ENCODE measurements at places on chromosomes 6 and 20.

DNA sequence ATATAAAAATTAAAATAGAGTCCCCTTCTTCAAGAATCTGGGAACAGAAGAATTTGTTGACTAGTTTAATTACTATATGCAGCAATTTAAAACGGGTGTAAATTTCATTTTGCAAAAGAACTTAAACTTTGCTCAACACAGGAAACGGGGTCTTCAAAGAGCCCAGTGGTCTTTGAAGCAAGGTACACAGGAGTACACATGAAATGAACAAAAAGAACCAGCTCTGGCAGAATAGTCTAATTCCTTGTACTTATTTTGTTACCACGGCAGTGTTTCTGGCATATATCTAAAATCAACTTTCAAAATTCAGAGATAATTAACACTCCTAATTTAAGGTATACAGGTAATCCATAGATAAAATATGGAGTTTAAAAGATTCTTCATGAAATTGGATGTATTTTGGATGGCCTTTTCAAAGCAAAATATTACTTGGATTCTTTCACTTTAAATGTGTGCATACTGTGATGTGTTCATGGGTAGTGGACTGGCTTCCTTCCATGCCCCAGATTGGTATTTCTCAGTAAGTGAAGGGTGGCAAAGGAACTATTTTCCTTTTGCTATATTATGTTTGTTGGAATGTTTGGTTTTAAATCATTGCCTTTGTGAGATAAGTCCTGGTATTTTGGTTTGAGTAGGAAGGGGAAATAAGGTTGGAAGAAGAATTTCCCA lies 96.8 kb upstream of the THEMIS start:
- no peak for DNase-seq

DNA sequence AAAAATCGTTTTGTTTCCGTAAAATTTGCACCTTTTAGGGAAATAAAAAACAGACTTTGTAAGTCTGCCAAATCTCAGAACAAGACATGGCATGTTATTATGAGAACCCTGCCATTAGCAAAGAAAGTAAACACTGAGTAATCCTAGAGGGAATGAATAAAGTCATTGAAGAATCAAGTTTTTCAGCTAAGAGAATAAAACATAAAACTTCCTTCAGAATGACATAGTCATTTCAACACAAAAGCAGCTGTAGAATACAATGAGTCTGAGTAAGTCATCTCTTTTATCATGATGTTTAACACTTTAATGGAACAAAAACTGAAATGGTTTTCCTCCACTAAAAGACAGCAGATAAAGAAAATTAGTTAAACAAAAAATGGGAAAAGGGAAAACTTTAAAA lies 10.3 kb upstream of the DST start:
- no peak for DNase-seq

DNA sequence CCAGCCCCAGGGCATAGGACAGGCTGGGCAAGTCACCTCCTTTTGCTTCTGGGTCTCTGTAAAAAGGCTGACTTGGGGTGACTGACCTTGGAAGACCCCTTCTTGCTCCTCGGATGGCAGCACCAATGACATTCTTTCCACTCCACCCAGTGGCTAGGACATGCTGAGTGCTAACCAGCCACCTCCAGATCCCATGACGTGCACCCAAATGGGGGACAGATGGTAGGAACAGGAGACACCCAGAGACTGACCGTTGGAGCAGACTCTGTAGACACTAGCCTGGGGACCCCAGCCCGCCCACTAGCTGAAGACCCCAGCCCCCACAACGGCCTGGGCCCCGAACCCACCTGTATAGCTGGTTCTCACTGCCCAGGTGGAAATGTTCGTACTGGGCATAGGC lies 38.3 kb downstream of the ANGPT4 start:
- DNase-seq = no peak

DNA sequence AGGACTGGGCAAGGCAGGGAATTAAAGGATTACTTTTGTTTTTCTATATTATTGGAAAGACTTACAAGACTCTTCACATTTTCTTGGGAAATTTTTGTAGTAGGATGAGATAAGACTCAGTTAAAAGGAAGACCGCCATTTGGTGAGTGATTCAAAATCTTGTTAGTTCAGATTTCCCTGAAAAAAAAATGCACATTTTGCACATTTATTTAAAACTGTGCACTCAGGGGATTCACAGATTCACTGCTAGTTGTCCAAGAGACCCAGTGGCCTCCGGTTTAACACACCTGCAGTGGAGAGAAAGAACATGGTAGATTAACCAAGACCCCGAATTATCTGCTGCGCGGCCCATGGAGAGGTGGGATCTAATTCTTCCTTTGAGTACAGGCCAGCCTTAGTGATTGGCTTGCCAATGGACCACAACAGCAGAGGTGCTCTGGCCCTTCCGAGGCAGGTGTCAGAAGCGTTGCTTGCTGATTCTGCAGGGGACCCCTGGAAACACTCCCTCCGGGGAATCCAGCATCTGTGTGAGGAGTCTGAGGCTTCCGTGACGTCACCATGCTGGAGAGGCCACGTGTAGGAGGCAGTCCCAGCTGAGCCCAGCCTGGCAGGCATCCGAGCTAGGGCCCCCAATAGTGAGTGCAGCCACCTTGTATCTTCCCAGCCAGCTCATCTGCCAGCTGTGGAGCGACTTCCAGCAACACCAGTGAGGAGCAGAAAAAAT lies 68.9 kb downstream of the ZNF217 start:
- no peak for DNase-seq

- DNase-seq = no peak
These were observed 129.7 kb downstream of the BMP7 start for GRCh38 chr20:57136734-57137133.

DNA sequence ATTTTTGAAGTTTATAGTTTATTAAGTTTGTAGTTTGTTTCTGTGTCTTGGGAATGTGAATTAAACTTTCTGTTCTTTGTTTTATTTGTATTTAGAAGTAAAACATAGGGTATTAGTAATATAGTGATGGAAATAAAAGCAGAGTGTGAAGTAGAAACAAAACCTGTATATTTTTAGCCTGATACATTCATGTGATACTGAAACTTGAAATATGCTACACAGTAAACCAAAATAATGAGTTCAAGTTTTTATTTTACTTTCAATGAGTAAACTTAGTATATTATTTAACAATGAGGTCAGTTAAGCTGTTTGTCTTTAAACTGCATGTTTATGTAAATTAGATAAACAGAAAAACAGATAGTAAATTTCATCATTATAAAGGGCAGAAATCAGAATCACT lies 1592.6 kb downstream of the GRIK2 start:
- no peak for DNase-seq

DNA sequence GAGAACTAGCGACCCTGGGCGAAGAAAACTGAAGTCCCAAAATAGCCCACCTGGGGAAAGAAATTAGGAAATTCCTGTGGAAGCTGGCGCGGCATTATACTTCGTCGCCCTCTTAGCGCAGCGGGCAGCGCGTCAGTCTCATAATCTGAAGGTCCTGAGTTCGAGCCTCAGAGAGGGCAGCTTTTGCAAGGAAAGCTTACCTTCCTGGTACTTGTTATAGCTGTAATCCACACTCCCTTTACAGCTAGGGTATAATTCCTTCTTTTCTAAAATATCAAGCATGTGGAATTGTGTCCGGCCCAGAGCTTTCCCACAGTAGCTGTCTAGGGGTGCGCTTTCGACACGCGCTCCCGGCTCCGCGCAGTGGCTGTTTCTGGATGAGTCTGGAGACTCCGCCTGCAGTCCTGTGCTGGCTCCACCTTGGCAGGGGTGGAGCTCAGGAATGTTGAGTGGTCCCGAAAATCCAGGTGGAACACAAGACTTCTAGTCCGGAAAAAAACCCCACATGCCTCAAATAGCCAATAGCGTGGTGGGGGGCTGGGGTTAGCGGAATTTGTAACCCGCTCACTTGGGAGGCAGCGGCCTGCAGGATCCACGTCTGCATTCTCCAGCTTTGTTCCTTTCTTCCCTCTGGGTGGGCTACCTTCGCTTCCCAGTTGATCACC lies 83.7 kb upstream of the ZNF322 start:
- DNase-seq = no peak

GRCh38 chr20:63435552-63435951 lies 36.9 kb downstream of the KCNQ2 start:
- DNase-seq = no peak

GRCh38 chr20:50283922-50284810 lies 93.5 kb downstream of the CEBPB start:
- no peak for DNase-seq

GRCh38 chr6:98581705-98582104 lies 252.7 kb upstream of the POU3F2 start:
- no peak for DNase-seq

DNA sequence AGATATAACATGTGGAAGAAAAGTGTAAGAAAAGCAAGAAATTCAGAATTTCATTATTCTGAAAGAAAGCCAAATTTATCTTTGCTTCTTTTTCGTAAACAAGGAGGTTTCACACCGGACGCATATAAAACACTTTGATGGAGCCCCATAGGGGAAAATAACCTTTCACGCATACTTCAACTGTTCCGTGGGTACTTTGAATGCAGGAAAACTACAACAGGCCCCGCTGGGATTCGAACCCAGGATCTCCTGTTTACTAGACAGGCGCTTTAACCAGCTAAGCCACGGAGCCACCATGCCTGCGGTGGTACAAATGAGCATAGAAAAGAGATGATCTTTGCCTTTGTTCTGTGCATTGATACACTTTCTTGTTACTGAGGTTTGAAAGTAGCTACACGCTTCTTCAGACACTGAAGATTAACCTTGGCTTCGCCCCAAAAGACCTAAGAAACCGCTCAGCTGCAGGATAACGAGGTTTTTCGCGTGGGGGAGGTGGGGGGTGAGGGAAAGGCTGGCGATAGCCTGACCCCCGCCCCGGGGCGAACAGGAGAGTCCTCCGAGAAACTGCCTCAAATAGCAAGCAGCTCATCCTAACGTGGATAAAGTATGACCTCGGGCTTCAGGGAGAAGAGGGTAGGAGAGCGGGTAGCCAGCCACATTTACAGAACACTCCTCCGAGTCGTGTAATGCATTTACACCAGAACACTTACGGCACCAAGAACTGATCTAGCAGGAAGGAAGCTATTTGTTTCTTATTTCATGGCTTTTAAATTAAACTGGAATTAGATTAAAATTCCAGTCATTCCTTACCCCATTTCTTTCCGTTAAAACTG lies 5.3 kb upstream of the HMGN4 start:
- peak; percentile 79 for DNase-seq

DNA sequence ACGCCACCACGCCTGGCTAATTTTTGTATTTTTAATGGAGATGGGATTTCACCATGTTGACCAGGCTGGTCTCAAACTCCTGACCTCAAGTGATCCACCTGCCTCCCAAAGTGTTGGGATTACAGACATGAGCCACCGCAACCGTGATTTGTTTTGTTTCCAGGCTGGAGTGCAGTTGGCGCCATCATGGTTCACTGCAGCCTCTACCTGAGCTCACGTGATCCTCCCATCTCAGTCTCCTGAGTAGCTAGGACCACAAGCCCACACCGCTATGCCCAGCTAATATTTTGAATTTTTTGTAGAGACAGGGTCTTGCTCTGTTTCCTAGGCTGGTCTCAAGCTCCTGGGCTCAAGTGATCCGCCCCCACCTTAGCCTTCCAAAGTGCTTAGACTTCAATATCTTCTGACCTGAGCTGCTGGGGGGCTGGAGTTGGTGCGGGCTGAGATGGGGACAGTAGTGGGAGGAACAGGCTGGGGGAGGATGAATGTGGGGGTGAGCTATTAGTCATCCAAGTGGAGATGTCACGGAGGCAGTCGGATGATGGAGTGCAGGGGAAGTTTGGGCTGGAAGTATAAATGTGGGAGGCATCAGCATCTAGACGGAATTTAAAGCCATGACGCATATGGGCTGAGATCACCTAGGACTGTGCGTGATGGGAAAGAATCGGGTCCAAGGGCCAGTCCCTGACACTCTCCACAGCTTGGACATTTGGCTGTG lies 23.1 kb upstream of the ZMYND8 start:
- DNase-seq = no peak

- no peak for DNase-seq
These were observed 5.5 kb downstream of the OR2B6 start for GRCh38 chr6:27962506-27962905.

DNA sequence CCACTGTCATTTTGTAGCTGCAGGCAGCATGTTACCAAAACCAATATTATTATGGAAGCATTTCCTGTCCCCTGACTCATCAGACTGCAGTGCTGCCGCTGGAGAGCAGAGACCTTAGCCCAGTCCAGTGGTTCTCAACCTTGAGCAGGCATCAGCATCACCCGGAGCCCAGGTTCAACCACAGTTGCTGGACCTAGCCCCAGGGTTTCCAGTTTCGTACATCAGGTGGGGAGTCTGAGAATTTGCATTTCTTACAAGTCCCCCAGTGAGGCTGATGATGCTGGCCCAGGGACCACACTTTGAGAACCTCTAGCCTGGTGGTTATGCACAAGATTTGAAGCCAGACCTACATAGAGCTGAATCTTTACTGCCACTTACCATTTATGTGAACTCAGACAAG lies 47.3 kb downstream of the LY86 start:
- DNase-seq = no peak

GRCh38 chr6:56109149-56109548 lies 138.2 kb downstream of the COL21A1 start:
- no peak for DNase-seq

DNA sequence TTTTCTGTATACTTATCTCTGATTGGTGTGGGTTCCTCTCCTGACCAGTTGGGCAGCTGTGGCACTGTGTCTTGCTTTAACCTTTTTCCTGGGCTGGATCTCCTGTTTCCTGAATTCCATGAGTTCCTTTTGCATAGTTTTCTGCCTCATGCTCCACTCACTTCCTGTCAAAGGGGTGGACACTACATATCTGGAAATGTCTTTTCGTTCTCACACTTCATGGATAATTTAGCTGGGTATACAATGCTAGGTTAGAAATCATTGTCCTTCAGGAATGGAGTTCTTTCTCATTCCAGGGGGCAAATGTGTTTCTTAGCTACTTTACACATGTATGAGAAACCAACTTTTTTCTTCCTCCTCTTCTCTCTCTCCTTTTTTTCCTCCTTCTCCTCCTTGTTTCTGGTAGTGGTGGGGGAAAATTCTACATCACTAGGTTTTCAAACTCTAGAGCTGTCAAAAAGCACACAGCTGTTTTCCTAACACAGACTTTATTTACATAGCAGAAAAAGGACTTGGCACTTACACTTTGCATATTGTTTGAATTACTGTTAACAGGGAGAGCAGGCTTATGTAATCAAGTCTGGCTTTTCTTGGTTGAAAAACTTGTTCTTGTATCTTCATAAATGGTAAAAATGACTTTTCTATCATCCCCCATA lies 9.0 kb upstream of the DDX27 start:
- DNase-seq = no peak

GRCh38 chr6:100796049-100796823 lies 84.9 kb downstream of the ASCC3 start:
- DNase-seq = no peak

GRCh38 chr20:63826753-63827152 lies 4.3 kb downstream of the ZBTB46 start:
- no peak for DNase-seq

DNA sequence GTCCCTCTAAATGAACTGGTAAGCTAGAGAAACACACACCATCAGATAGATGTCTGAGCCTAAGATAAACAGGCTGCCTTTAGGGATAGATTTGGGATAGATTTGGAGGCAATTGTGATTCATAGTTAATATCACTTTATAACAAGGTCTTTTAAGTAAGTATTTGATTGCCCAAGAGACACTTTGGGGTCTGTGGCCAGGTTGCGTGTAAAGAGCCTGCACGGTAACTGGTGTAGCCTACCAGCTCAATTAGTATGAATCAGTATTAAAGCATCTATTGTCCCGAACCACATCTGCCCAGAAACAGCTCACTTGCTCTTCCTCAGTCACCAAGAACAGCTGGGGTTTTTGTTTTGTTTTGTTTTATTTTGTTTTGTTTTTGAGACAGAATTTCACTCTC lies 193.3 kb downstream of the SASH1 start:
- no peak for DNase-seq
